ENCODE measurements at places on chromosomes 11 and 22.

DNA sequence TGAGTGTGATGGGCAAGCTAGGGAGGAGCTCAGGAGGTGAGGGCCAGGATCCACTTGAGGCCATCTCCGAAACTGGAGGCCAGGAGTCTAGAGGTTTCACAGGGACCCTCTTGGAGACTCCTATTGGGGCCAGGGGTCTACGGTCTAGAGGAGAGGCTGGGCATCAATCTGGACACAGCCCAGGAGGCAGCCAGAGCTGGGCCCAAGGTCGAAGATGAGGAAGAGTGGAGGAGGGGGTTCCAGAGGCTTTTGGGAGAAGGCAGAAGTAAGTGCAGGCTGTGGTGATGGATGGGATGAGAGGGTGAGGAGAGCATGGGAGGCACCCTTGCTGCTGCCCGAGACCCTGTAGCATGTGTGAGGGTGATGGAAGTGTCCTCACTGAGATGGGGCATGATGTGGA, 56.6 kb downstream of the LRRC32 start:
- DNase-seq, result no peak

DNA sequence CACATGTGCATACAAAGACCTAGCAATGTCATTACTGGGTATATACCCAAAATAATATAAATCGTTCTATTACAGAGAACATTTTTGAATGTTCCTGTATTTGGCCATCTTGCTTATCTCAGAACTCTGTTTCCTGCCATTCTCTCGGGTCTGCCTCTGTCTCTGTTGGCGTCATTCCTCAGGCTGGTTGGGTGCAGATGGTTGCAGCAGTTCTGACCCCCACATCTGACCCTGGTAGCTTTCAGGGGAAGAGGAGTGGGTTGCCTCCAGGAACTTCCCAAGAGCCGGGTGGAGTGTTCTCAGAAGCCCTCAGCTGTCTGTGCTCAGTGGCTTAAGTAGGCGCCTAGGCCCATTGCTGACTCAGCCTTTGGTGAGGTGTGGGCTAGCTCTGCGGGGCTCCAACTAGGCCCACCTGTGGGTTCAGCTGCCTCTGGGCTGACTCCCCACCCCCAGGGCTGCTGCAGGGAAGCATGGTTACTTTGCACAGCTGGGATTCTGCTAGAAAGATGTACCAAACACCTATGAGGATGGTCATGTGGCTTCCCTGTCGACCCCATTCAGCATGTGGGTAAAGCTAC, 114.0 kb downstream of the TBC1D22A start:
- DNase-seq, result no peak

GRCh38 chr11:43685440-43685839, 4.9 kb downstream of the HSD17B12 start:
- peak; percentile 39 for DNase-seq

- DNase-seq, result peak; percentile 78
These were observed 3.6 kb downstream of the NEAT1 start for GRCh38 chr11:65425971-65426838.

GRCh38 chr11:72578051-72578450, 96.2 kb downstream of the PDE2A start:
- DNase-seq, result no peak

Measured in hematopoietic multipotent progenitor cell treated with erythropoietin and hydrocortisone succinate and interleukin-3 and kit ligand, for 8 days (in vitro differentiated cells).